ENCODE measurements at places on chromosomes 1 and 21.

- no peak for DNase-seq
Measured at GRCh38 chr1:5901841-5902240, 90.4 kb downstream of the NPHP4 start.

- DNase-seq = no peak
Measured at GRCh38 chr1:216805233-216805632, 82.0 kb upstream of the ESRRG start.

DNA sequence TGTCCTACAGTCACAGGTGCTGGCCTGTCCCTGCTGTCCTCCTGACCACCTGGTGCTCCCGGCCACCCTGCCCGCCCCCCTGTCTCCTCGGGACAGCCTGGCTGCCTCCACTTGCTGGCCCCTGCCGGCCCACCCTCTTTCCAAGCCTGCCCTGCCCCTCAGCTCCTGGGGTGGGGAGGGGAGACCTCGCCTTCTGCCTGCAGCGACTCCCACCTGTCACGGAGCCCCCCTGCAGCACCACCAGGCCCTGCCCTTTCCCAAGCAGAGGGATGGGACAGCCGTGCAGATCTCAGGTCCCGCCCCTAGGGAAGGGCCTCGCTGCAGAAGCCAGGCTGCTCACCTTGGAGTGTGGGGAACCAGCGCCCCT is 7.5 kb downstream of the LRRC3 start:
- DNase-seq = no peak

- DNase-seq = no peak
Measured at GRCh38 chr1:51154776-51155175, 52.7 kb downstream of the C1orf185 start.

GRCh38 chr1:185739967-185740366 is 5.8 kb downstream of the HMCN1 start:
- no peak for DNase-seq

DNA sequence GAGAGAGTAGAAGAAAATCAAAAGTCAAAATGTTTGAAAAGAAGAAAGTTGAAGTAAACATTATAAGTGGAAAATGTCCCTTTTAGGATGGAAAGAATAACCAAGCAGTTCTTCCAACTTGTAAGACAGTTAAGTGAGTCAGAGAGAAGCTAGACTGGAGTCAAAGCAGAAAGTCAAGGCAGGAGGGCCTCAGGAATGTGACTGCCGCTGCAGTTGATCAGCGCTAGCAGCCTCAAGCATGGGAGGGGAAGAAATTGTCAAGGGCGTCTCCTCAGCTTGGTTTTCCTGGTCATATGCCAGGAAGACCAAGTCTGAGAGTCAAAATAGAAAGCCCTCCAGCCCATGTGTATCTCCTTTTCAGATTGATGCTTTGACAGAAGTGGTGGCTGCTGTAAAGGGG is 23.2 kb downstream of the HAO2 start:
- DNase-seq = no peak

GRCh38 chr1:157099633-157100009 is at the start of gene ETV3L:
TSS of gene ETV3L (minus strand) at chr1:157099808. CDS start at chr1:157099523, 285 bp downstream.
- DNase-seq = peak; percentile 68

DNA sequence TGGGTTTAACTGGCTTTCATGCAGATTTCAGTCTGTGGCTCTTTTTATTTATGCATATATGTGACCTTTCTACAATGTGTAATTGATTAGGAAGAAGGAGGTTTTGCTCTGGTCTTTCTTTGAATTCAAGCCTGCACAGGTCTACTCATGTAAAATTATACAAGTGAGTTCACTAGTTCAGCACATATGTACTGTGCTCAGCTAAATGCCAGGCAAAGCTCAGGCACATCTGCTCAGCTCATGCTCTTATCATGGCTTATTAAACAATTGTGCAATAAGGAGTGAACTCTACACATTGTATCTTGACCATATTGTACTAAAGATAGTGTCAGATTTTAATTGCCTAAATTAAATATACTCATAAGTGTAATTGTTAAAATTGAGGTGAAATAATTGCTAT is 378.4 kb downstream of the ADGRL2 start:
- no peak for DNase-seq

GRCh38 chr1:237879195-237879594 is 11.5 kb downstream of the ZP4 start:
- DNase-seq = no peak

DNA sequence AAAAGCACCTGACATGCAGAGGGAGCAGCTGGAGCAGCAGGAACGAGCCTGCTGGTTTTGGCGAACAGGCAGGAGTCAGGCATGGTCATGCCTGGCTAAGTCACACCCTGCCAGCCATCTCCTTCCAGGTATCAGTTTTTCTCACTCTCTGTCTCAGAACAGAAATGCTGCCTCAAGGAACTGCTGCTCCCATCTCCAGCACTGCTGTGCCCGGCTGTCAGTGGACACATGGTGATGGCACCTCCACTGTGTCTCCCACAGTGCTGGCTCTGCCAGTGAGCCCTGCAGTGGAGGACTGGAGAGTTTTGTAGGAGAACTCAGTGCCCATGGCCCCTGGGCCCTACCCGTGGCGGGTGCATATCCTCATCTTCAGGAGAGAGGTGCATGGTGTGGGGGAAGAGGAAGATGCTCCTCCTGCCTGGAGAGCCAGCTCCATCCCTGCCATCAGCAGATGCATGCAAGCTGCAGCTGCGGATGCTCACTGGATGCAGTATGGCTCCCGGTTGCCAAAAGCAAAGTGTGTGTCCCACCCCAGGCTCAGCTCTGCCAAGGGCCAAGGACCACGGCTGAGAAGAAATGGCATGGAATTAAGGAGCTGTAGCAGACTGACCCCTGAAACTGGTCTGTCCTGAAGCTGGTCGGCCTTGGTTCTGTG is 114.7 kb downstream of the GRIK3 start:
- DNase-seq = no peak

GRCh38 chr1:233033361-233033760 is 83.0 kb downstream of the NTPCR start:
- DNase-seq = no peak

DNA sequence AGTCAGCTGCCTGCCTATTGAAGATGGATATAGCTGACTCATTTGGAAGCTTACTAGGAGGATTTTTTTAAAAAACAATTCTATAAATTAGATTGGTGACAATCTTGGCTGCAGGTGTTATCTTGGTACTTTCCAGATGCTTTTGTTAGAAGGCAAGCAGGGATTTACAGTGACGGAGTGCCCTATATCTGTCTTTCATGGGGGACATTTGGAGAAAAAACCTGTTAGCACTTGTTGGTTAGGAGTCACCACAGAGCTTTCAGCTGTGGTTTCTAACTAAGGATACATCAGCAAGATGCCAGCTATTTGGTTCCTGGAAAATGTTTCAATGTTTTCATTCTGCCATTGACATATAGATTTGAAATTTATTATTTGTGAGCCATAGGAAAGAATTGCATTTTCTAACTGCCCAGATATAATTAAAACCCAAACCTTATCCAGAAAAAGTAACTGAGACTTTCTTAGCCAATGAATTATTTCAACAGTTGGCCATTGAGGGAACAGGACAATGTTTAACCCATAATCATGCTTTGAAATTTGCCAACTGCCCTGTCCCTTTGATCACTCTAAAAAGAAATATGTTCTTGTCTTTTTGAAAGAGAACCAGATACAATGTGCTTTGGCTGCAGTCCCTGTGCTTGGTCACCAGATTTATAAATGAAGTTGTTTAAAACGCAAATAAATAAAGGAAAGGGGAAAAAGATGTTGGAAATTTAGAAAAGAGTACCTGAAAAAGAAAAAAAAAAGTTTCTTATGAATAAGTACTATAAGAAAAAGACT is 761.0 kb upstream of the CXADR start:
- DNase-seq = no peak
